NCI-H1417 (cell line): ENCODE measurements at places on chromosomes 2 and 18.
A peak's percentile ranks its signal among the peaks of the same experiment; 100 is the strongest.

DNA sequence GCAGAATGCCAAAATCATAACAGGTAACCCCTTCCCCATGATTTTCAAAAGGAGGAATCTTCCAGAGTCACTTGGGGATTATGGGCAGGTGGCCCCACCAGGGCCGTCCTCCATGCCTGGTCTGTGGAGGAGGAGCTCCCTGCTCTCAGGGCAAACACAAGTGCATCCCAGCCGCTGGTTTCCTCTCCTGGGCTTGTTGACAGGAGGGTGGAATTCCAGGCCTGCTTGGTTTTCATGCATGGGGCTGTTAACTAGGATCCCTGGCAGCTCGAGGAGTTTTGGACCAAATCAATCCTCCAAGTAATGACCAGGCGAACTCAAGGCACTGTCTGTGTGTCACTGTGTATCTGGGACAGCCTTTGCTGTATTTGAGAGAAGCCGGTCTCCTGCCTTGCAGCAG is 45.3 kb downstream of the FOSL2 start:
- DNase-seq: no peak

DNA sequence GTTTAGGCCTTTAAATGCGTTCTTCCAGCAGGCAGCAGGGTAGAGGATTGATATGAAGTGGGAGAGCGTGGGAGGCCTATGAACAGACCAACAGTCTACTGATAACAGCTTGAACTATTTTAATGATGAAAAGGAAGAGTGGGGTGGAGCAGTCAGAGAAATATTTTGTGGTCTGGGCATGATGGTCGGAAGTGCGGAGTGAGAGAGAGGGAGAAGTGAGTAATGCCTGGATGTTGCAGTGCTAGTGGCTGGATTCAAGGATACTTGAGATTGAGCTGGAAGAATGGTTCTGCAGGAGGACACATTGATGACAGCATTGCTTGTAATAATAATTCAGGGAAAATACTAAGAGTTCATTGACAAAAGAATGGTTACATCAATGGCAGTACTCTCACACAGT is 151.0 kb upstream of the DAPL1 start:
- no peak for DNase-seq

GRCh38 chr18:615773-616172 is 19.0 kb downstream of the CLUL1 start:
- no peak for DNase-seq

- peak; percentile 71 for DNase-seq
Observed at GRCh38 chr2:218981390-218981880, 3.5 kb downstream of the FEV start.

DNA sequence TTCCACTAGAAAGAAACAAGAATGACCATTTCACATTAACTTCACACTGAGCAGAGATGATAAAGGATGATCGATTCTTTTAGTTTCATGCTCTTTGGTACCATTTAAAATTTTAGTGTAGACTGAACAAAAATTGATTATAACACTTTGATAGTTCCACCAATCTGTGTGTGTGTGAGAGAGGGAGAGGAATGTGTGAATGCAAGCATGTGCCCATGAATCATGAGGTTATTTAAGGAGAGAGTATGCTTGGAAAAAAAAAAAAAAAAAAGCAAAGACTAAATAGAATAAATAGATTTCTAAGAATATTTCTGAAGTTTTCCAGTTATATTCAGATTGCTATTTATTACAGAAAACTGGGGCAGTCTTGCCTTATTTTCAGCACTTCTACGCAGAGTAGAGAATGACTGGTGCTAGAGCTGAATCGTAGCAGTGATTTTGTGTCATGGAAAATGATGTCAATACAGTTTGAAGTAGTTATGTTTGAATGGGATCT is 900.8 kb downstream of the SLC4A3 start:
- DNase-seq: no peak

- DNase-seq: no peak
Observed at GRCh38 chr2:204876311-204876710, 331.0 kb downstream of the PARD3B start.

DNA sequence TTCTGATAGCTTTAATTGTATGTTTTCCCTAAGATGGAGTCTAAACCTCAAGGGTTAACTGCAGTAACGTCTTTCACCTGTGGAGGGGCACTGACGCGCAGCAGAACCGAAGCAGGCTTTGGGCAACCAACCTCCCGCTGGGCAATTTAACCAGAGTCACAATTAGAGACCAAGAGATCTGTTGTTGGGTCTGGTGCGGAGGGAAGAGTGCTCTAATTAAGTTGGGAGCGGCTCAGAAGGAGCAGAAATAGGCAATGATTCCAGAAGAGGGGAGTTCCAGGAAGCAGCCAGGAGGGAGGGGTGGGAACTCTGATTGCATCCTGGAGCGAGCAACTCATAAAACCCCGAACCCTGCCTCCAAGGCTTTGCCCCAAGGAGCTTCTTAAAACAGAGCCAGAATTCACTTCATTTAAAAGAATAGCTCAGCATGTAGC is 245.8 kb downstream of the PAX3 start:
- peak; percentile 42 for DNase-seq

DNA sequence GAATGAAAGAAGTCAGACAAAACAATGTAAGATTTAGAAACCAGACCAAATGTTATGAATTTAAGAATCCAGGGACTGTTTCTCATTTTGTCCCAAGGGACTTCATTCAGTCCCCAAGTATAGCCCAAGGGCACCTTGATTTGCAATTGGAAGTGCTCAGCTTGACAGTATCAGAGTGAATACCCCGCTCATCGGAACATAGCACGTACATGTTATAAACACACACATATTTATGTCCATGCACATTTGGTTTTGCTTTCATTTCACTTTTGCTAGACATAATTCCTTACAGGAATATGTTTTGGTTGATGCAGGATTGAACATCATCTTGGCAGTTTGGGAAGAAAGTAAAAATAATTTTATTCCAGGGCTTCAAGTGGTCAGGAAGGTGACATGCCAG is 100.2 kb downstream of the PID1 start:
- DNase-seq: no peak

DNA sequence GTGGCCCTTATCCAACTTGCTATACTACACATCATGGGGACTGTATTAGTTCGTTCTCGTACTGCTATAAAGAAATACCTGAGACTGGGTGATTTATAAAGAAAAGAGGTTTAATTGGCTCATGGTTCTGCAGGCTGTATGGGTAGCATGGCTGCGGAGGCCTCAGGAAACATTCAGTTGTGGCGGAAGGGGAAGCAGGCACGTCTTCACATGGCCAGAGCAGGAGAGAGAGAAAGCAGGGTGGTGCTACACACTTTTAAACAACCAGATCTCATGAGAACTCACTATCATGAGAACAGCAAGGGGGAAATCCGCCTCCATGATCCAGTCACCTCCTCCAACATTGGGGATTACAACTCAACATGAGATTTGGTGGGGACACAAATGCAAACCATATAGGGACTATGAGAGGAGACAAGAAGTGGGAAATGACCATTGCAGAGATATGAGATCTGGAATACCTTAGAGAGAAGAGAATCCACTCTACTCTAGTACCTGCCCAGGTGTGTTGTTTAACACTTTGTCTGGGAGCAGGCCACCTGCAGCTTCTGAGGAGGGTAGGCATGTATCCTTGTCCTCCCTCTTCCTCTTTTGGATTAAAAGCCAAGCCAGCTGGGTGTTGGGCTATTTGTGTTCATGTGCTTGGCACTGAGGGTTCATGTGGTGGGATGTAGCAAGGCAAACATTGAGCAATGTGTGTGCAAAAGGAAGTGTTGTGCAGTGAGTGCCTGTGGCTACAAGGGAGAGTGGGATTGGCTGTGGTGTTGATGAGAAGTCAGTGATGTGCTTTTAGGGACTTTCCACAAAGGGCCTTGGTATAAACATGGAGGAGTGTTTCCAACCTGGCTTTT is 22.8 kb downstream of the TTLL4 start:
- no peak for DNase-seq

DNA sequence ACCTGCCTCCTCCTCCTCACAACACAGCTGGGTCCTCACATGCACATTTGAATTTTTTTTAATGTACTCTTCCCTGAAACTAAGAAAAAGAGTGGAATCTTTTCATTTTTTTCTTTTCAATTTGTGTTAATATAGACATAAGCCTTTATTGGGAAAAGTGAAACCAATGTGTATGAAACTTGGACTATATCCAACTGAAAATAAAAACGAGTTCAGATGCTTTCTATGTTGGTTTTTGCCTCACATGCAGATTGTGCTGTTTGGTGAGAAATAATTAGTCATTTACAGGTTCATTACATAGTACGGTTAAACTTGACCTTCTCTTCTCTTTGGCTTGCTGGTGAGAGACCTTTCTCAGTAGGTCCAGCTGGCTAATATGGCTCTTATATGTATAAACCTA is 515.2 kb upstream of the FANCL start:
- DNase-seq: no peak

- DNase-seq: no peak
Observed at GRCh38 chr18:6781142-6781714, 51.7 kb downstream of the ARHGAP28 start.

DNA sequence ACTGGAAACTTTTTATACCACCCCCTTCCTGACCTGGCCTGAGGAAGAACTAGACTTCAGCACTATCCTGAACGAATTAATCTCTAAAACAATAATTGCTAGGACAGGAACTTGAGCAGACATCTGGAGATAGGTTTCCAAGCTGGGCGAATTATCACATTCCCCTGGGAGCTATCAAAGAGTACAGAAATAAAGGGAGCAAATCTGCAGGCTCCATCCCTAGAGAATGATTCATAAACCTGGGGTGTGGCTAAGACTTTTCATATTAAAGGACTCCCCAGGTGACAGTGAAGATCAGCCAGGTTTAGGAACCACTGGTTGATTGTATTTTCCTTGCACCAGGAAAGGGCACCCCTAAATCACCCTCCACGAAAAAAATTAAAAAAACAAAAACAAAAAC is 105.6 kb upstream of the NOL4 start:
- no peak for DNase-seq

DNA sequence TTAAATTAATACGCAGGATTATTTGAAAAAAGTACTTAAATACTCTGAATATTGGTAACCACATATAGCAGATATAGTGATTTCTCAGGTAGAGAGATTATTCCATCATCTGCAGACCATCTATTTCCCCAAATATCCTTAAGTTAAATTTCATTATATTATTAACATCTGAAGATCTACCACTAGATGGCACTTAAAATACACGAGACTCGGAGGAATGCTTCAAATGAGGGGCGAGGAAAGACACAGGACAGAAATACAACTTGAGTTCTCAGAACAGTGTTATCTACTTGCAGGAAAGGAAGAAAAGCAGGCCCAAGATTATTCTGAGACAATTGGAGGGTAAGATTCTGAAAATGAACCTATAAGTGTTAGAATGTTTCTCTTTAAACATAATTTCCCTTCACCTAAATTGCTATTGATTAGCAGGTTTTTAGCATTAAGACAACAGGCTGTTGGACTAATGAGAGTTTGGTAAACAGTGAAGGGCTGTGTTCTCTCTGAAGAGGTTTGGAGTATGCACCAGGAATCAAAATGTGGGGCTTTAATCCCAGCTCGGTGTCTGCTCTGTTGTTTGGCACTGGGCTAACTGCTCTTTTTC is 76.9 kb upstream of the GCFC2 start:
- DNase-seq: peak; percentile 30

DNA sequence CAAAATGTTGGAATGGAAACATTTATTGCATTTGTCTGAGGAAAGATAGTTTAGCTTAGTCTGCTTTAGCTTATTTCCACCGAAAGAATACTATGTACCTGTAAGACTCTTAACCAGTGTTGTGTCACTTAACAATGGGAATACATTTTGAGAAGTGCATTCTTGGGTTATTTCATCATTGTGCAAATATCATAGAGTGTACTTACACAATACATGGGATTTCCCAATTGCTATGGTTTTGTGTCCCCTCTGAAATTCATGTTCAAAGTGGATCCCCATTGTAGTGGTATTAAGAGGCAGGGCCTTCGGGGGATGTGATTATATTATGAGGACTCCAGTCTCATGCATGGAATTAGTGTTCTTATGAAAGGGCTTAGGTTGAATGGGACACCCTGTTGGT is 249.4 kb upstream of the UBE2E3 start:
- no peak for DNase-seq

DNA sequence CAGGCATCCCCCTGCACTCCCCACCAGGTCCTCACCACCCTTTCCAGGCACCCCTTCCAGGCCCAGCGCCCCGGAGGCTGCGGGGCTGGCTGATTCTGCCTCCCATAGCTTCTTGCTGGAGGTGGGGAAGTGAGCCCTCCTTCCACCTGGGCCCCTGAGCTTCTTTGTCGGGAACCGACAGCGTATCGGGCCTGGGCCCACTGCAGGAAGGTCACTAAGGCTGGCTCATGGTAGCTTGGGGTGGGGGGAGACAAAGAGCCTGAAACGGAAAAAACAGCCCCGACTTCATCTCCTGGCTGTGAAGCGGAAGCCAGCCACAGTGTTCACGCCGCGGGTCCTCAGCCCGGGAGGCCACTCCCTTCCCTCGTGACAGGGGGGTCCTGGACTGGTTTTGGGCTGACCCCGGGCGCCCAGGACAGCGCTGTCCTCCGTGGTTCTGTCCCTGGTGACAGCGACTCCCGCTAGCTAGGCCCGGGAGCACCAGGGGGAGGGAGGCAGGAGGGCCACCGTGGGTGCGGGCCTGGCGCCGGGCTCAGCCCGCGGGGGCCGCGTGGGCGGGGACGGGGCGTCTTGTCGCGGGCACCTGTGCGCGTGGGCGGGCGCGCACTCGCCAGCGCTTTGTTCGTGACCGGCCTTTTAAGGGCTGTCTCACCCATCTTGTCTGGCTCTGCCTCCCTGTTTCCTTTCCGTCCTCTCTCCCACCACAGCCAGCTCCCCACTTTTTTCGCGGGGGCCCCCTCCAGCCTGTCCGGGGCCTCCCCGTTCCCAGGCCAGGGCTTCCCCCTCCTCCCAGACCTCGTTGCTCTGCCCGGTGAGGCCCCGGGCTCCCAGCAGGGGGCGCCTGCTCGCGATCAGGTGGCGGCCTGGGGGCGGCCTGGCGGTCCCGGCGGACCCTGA is 64.9 kb downstream of the DNMT3A start:
- no peak for DNase-seq

- DNase-seq: no peak
Observed at GRCh38 chr2:216340280-216340631, 32.0 kb downstream of the MARCHF4 start.

- no peak for DNase-seq
Observed at GRCh38 chr2:65877331-65878010, 445.1 kb upstream of the SPRED2 start.

DNA sequence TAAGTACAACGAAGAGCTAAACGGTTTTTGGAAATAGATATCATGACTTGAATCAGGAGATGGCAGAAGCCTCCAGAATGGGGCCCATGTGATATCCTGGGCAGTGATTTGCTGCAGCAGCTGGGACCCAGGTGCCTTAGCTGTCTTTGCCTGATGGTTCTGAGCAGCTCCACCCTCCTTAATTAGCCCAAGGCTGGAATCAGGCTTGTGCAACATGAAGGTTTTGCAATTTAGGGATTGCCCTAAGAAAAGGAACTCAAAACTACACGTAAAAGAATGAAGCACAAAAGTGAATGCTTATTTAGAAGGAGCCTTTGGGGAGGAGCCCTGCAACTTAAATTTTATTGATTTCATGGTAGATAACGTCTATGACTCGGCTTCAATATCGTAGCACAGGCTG is 17.3 kb upstream of the CNDP2 start:
- no peak for DNase-seq
